Skeletal muscle cell (primary cell): ENCODE measurements at places on chromosomes 1 and 21.

GRCh38 chr1:169538998-169539871 is 47.0 kb downstream of the F5 start:
- DNase-seq, result peak; percentile 81

- DNase-seq, result no peak
Measured at GRCh38 chr1:87334351-87335174, 5.9 kb downstream of the LMO4 start.

GRCh38 chr1:88891951-88892340 is 579 bp upstream of the GTF2B start:
- no peak for DNase-seq

- no peak for DNase-seq
Measured at GRCh38 chr21:31008355-31008754, 29.9 kb downstream of the KRTAP19-8 start.

DNA sequence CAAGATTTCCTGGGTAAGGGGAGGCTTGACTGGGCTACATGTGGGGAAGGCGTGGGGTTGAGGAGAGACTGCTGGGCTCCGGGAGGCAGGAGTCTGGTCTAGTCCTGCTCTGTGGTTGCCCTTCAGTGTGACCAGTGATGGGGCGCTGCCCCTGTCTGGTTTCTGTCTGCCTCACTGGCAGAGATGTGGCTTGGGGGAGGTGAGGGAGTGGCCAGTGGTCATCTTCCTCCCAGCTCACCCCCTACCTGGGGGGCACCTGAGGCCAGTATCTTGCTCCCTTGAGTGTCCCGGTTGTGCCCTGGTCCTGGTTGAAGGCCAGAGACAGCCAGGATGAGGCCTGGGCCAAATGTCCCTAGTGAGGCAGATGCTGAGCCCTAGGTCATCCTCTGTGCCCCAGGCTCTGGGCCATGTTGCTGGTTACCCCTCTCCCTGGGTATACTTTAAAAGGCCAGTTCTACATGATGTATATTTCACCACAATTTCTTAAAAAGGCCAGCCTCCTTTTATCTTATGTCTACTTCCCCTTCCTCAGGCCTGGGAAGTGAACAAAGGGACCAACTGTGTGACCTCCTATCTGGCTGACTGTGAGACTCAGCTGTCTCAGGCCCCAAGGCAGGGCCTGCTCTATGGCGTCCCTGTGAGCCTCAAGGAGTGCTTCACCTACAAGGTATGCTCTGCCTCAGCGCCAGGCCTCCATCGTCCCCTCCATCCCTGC is 10.5 kb downstream of the FAAH start:
- no peak for DNase-seq

DNA sequence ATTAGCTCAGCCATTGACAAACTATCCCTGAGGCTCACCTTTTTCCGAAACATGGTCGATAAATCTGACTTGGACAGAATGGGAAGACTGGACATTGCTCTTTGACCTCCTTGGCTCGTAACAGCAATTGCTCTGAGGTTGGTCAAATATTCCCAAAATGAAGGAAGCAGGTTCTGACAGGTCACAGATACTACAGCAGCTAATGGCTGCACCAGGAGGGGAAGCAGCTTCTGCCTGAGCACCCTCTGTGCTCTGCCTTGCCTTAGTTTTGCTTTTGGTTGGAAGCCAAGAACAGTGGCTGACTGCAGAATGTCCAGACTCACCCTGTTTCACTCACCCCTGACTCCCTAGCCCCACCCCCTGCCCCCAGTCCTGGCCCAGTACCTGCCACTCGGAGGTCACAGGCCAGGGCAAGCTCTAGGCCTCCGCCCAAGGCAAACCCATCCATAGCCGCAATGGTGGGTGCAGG is 15.4 kb downstream of the ECHDC2 start:
- DNase-seq, result no peak

GRCh38 chr1:162704673-162705424 is 72.6 kb downstream of the DDR2 start:
- DNase-seq, result no peak

GRCh38 chr1:155272466-155273342 is 600 bp downstream of the CLK2 start:
- peak; percentile 11 for DNase-seq

GRCh38 chr1:13757693-13758092 is 57.7 kb downstream of the PRDM2 start:
- no peak for DNase-seq

DNA sequence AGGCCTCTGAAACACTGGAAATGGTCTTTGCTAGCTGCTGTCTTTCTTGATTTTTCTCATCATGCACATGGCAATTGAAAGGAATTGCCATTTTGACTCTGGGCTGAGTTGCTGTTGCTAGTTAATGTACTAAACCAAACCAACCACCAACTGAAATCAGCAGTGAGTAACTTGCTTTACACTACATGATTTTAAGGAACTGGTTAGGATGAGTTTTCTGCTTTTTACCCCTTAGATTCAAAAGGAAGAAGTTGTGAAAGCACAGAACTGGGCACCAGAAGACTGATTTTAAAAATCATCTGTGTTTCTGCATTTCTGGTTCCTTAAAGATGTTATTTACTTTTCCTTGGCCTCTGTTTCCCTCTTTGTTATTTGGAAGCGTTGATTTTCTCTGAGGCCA is 361.9 kb downstream of the HLX start:
- no peak for DNase-seq

DNA sequence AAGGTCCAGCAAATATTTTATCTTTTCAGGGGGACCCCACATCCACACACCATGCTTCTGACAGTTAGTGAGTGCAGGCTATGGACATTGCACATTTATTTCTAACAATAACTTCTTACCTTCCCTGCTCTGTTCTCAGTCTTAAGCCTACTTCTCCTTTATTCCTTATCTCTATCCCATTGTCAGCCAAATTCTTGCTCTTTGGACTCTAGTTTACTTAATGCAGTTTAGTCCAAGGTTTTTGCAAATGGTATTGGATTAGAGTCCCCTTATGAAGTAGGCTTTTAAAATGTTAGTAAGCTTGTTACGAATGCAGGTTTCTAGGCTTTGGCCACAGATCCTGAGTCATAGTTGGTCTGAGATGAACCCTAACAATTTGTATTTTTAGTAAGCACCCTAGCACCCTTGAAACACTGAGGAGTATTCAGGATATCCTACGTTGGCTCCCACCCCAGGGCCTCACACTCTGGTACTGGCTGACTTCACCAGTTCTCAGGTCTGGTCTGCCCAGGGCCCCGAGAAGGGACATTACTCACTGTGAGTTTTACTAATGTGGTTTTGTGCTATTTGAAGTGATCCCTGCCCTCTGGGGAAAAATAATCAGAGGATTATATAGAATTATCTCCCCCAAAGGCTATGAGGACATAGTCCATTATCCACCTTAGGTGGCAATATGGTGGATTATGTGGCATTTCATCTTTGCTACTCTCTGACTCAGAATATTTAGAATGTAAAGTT is 239.5 kb downstream of the TGFB2 start:
- DNase-seq, result no peak

GRCh38 chr1:159266832-159267231 is 35.3 kb upstream of the FCER1A start:
- no peak for DNase-seq

DNA sequence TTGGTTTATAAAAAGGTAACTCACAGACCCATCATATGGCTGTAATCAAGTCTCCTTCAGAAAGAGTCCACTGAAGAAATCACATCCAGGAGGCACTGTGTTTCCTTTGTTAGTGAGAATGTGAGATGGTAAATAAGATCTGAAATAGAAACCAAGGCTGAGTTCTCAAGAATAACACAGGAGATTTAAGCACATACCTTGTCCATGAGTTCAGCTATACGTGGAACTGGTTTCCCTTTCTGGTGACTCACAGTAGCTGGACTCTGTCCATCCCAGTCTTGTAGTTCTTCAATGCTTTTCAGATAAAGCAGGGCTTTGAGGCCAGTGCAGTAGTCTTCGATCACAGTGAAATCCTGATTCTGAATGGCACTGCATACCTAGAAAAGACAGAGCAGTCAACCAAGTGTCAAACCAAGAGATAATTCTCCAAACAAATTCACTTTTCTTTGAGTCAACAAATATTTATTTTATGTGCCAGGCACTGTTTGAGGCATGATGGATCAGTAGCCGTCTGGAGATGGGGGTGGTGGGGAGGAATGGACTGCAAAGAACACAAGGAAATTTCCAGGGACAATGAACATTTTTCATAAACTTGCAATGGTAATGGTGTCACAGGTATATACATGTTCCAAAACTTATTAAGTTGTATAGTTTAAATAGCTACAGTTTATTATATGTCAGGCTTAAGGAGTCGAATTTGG is 471.4 kb downstream of the PTBP2 start:
- peak; percentile 94 for DNase-seq

GRCh38 chr1:209190591-209191261 is 392.8 kb upstream of the CAMK1G start:
- peak; percentile 9 for DNase-seq

DNA sequence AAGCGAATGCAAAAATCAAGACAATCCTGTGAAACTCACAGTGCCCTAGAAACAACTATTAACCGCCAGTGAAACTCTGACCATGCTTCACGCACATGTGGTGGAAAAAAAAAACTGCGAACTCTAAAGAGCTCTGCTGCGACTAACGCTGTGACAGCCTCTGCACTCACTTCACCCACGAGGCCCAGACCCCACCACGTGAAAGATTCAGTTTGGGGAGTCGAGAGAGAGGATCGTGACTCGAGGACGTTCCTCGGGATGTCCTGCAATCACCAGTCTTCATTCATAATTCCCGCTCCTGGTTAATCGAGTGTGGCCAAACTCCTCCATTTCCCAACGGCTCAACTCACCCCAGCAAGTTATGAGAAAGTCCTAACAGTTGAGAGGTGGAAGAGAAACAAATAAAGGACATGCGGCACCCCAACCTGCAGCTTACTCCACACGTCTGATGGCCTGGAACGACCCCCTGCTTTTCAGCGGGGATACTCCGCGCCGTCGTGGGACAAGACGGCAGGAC is 1.1 kb downstream of the SERBP1 start:
- no peak for DNase-seq

DNA sequence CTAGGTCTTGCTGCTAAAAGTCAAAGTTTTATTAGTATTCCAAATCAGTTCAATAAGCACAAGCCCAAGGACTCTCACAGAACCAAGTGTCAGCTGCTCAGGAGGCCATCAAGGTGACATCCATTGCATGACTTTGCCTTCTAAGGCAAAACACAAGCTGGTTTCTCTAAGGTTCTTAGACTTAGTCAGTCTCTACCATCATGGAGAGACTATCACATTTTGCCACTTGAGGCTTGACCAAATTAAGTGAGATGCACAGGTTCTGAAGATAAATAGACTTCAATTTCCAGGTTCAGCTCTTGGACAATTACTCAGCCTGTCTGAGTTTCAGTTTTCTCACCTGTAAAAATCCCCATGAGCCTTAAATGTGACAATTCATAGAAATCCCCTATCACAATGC is 29.0 kb downstream of the TRIT1 start:
- no peak for DNase-seq

DNA sequence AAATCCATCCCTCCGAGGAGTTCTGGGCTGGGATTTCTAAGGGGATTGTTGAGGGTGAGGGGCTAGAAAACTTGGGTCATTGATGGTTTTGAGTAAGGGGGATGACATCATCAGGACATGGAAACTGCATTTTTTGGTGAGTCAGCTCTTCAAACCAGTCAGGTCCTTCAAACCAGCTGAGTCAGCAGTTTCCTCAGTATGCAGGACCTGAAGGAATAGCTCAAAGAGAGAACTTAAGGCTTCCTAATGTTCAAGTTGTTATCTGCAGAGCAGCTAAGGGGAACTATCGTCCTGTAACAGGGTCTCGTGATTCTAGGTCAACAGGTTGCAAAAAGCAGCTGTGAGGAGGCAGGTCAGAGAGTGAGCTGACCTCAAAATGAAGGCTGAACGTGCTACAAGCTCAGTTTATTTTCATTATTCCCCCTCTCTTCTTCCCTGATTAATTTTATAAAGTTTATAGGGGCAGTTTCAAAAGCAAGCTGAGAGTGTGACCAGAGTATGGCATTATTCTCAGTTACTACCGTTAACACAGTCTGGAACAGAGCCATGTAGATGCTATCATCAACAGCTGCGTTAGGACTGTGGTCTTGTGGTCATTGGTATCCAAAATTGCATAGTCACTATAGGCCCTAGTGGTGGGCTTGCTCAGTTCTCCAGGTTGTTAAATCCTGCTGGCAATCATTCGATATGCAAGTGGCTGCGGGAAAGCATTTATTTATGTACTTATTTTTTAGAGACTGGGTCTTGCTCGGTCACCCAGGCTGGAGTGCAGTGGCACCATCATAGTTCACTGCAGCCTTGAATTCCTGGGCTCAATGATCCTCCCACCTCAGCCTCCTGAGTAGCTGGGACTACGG is 10.7 kb upstream of the SDC3 start:
- peak; percentile 72 for DNase-seq

- no peak for DNase-seq
Measured at GRCh38 chr1:228136901-228137300, 3.2 kb upstream of the GUK1 start.

DNA sequence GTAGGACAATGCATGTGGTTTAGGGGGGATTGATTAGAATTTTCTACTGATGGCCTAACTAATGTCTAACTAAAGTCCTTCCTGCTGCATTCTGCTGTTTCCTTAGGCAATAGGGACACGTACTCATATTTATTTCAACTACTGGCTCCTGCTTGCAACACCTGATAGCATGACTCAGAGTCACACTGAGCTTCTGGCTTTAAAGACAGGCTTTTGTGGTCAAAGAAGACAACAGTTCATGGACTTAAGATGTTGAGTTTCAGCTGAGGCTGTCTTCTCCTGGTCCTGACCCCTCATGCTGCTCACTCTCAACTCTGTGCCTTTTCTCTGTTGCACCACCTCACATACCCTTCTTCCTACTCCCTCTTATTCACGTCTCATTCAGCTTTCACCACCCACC is 29.1 kb upstream of the TRABD2B start:
- peak; percentile 31 for DNase-seq

GRCh38 chr1:115115521-115116161 is 26.3 kb upstream of the TSPAN2 start:
- DNase-seq, result peak; percentile 27

GRCh38 chr21:21163904-21164303 is 165.7 kb downstream of the NCAM2 start:
- DNase-seq, result peak; percentile 31

DNA sequence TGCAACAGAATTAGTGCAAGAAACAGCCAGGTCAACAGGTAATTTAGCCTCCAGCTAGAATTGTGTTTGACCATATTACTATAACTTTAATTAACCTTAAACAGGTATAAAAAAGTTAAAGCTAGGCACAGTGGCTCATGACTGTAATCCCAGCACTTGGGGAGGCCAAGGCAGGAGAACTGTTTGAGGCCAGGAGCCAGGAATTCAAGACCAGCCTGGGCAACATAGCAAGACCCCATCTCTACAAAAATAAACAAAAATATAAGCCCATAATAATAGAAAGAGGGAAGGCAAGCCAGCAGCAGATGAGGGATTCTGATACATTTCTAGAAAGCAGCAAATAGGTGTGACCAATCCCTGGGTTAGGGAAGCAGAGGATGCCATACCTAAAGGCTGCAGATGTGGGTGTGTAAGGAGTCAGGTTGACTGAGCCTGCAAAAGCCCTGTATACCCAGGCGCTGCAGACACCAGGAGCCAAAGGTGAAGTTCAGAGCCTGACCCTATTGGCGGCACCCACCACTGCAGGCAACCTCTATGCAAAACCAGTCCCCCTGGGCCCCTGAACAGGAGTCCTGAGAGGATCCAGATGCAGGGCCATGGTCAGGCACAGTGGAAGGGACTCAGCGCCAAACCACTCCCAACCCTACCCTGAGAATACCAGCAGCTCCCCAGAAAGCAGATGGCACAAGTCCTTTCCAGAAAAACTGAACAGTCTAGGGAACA is 19.3 kb upstream of the LSS start:
- DNase-seq, result no peak

- no peak for DNase-seq
Measured at GRCh38 chr1:119550381-119550780, 43.4 kb downstream of the HSD3B1 start.

GRCh38 chr1:183148599-183148998 is 37.5 kb upstream of the LAMC2 start:
- no peak for DNase-seq
